ENCODE measurements at places on chromosomes 3 and 15.
A peak's percentile ranks its signal among the peaks of the same experiment; 100 is the strongest.

- no peak for DNase-seq
Measured at GRCh38 chr3:187841560-187841959, 96.3 kb upstream of the BCL6 start.

DNA sequence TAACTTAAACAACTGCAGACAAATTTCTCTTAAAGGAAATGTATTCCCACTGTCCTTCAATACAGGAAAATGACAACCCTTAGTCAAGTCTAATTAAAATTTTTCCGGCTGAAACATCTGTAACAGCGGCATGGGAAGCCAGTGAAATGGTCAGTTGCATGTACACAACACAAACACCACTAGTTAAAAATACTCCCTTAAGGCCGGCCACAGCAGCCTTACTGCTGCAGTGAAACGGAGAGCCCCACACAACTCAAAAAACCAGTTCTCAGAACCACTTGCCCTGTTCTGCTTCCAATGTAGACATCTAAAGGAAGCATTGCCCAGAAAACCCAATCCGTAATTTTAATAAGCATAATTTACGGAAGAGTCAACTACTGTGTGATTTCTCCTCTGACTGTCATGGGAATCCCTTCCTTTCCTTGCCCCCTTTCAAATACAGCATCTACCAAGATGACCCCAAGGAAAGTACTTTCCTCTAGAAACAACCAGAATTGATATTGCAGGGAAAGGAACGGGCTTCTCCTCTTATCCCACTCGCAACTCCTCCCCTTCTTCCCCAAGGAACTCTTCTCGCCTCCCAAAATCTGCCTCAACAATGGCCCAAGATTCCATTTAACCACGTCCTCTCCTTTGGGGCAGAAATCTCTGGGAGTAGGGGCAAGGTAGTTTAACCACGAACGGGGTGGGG is 1.6 kb downstream of the FBN1 start:
- DNase-seq, result no peak

GRCh38 chr3:25088284-25088683 is 339.8 kb upstream of the RARB start:
- DNase-seq, result no peak

DNA sequence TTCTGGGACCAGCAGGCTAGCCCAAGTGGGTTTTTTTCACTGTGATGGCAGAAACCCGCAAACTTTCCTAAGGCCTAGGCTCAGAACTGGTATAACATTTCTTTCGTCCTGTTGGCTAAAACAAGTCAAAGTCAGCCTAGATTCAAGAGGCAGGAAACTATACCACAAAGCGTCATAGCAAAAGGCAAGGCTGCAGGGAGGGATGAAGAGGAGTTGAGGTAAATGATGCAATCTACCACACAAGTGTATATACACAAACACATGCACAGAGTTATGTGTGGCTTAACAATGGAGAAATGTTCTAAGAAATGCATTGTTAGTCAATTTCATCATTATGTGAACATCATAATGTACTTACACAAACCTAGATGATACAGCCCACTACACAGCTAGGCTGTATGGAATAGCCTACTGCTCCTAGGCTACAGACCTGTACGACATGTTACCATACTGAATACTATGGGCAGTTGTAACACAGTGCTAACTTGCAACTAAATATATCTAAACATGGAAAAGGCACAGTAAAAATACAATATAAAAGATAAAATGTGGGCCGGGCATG is 225.6 kb downstream of the TBL1XR1 start:
- no peak for DNase-seq

DNA sequence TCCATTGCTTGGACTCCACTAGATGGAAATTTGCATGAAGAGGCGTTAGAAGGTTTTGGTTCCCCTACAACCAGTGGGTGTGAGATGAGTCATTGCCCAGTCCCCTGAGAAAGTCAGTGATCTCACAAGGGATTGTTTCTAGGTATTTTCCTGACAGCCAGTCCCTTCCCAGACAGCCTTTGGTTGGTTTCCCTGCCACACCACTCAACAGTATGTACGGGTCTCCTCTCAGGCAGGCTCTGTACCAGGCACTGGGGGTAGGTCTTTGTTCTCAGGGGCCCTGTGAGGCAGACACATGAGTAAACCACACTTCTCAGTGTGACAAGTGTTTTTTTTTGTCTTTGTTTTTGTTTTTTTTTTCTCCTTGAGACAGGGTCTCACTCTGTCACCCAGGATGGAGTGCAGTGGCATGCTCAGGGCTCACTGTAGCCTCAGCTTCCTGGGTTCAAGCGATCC is 4.0 kb downstream of the LAMP3 start:
- peak; percentile 73 for DNase-seq

GRCh38 chr3:61668317-61668864 is 107.0 kb downstream of the PTPRG start:
- no peak for DNase-seq

DNA sequence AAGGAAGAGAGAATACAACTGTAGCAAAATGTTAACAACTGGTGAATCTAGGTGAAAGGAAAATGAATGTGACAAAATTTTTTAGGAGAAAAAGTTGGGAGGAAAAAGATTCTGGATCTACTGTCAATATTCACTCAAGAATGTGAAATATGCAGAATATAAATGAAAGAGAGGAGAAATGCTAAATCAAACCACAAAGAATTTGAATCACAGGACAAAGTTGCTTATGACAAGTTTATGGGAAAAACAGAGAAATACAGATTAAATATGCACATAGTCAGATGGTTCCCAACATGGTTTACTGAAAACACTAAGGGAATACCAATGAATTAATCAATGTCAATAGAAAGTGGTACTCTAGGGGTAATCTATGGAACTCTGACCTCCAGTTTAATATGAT is 27.6 kb downstream of the C3orf33 start:
- DNase-seq, result no peak

DNA sequence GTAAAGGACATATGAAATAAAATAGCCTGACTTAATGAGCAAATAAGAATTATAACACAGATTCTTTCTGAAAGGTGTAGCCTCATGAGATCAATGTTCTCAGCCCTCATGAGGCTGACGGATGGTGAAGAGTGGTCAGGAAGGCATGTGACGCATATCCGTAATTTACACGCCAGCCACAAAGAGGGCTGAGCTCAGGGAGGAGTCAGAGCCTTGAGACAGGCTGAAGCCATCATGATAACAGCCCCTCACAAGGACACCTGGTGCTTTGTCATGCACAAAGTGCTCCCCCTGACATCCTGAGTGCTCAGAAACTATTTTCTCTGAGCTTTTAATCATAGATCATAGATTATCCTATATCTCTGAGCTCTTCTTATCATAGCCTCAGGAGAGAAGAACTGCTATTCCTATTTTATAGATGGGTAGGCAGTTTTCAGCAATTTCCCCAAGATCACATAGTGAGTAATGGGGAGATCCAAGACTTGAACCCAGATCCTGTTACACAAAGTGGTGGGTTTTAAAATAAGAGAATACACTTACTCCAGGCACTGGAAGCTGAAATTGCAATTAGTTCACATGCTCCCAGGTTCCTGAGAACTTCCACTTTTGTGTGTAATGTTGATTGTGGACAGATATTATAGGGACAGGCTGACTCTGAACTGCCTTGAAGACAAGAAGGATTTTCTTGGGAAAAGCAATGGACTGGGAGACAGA is 267.1 kb downstream of the RPLP1 start:
- DNase-seq, result no peak

All from activated T-cell treated with anti-CD3 and anti-CD28 coated beads, Interleukin-2, amount 50 U/mL, for 24 hours (primary cell).